Amniotic stem cell (primary cell): ENCODE measurements at places on chromosomes 5 and 9.

GRCh38 chr5:79982136-79982535, 8.9 kb downstream of the MTX3 start:
- no peak for DNase-seq

DNA sequence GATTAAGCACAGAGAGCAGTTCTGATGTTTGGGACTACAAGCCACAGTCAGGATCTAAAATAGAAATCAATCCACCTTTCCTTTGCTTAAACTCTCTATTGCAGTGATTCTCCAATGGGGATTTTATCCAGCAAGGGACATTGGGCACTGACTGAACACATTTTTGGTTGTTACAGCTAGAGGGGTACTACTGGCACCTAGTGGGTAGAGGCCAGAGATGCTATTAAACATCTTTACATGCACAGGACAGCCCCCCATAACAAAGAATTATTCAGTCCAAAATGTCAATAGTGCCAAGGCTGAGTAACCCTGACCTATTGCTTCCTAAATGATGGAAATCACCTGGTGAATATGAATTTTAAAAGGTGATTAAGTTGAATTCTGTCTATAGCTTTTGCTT, 12.0 kb downstream of the ZNF622 start:
- DNase-seq: no peak

GRCh38 chr9:99244344-99245260, 22.5 kb downstream of the SEC61B start:
- no peak for DNase-seq

DNA sequence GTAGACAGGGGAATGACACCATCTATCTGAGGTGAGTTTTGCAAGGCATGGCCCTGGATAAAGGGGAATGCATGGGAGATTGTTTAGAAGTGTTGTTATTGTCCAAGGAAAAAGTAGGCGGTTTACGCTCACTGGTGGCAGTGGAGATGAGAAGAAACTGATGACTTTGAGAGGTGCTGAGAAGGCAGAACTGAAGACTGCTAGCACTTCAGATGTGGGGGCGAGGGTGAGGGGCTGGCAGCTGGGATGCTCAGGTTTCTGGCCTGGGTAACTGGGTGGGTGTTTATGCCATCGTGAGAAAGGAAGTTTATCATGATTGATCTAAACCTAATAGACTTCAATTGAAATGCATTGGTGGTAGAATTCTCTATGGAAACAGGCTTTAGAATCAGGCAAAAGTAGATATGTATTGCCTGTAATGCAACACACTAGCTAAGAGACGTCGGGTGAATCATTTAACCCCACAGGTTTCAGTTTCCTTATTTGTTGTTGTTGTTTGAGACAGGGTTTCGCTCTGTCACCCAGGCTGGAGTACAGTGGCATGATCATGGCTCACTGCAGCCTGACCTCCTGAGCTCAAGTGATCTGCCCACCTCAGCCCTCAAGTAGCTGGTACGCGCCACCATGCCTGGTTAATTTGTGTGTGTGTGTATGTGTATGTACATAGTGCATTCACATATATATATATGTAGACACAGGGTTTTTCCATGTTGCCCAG, 123.5 kb downstream of the SLC24A2 start:
- DNase-seq: no peak

DNA sequence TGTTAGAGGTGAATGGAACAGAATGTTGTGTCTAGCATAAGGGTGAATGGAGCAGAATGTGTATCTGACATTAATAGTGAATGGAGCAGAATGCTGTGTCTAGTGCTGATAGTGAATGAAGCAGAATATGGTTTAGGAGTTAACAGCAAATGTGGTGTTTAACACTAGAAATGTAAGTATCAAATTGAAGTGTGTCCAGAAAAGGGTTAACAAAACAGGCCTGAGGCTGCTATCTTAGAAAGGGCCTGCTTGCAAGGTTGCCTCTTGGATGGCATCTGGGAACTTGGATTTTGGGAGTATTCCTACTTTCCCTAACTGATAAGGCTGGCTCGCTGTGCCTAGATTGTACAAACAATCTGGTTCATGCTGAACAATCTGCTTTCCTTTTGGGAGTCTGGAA, 76.1 kb downstream of the G3BP1 start:
- no peak for DNase-seq

GRCh38 chr5:139675213-139675612, 27.1 kb downstream of the CXXC5 start:
- DNase-seq: no peak

DNA sequence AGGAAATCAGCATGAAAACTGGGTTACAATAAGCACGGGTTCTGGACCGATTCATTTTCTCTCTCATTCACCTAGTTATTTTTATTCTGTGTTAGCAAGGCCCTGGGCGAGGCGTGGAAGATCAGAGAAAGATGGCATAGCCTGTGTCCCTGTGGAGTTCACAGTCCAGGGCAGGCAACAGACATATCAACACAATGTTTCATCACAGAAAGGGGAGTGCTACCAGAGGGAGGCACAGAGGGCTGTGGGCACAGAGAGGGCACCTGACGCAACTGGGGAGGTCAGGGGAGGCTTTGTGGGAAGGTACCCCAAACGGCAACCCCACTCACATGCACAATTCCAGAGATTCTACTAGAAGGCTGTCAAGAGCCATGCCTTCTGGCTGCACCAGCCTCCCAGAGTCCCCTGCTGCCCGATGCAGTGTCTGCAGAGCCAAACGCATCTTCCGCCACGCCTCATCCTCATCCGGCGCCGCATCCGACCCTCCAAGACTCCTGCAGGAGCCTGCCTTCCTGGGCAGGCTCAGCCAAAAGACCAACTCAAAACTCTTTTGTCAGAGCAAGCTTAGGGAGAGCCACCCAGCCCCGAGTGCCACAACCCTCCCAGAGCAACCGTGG, 1.4 kb downstream of the FAM193B start:
- no peak for DNase-seq

GRCh38 chr5:74641735-74642542, 1.4 kb upstream of the ENC1 start:
- DNase-seq: peak; percentile 72

DNA sequence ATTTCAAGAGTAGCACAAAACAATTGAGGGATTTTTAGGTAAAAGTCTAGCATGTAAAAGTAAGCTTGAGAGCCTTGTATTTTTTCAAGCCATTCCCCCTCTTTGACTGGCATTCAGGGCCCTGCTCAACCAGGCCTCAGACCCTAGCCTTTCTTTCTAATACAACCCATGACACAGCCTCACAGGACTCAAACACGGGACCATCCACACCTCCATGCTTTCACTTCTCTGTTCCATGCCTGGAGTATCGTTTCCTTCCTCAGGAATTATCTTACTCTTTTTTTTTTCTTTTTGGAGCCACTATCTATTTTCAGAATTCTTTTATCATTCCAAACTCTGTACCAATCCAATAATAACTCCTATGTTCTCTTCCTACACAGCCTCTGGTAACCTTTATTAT, 560.2 kb upstream of the CLINT1 start:
- no peak for DNase-seq

DNA sequence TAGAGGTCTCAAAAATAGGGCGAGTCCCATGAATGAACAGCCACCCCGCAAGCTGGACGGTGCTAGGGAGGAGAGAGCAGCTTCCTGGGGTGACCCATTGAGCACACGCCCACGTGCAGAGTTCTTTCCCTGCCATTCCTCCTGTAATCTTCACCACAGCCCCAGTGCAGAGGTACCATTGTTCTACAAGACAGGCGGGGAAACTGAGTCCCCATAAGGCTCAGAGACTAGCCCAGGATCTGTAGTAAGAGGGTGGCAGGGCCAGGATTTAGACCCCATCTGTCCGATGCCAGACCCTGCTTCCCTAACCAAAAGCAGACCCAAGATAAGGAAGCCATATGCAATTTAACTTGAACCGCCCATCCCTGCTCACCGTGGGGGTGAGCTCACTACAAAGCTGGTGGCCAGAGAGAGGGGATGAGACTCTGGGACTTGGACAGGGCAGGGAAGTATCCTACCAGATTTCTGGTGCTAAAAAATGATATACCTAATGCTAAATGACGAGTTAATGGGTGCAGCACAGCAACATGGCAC, 36.7 kb upstream of the ORM1 start:
- no peak for DNase-seq

GRCh38 chr5:150108711-150109514, 22.6 kb upstream of the CSF1R start:
- no peak for DNase-seq

DNA sequence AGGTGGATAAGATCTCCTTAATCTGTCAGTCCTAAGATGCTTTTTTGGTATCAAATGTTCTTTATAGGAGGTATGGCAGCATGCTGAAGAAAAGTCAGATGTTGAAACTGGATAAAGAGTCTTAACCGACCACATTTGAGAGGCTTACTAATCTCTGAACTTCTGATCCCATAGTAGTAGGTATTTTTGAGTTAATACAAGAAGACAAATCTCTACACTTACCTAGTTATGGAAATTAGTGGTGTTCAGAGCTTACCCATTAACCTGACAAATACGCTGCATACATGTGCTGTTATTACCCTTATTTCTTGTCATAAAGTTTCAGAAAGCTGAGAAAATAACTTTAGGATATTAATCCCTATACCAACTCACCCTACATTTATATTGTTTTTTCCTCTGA, 83.0 kb downstream of the ISL1 start:
- no peak for DNase-seq

DNA sequence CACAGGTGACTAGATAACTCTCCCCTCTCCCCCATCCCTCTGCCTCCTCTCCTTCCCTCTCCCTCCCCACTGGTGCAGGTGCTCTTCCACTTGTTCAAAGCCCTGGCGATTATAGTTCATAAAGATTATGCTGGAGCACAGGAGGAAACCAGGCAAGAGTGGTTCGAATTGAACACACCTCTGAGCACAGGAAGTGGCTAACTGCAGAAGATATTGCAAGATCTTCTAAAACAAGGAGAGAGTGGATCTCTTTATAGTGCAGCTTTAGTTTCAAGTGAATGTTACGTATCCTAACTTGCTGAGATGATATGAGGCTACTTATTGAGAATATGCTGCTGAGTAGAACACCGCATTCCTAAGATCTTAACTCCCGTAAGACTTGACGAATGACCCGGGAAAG, 178.4 kb downstream of the GOLPH3 start:
- no peak for DNase-seq

DNA sequence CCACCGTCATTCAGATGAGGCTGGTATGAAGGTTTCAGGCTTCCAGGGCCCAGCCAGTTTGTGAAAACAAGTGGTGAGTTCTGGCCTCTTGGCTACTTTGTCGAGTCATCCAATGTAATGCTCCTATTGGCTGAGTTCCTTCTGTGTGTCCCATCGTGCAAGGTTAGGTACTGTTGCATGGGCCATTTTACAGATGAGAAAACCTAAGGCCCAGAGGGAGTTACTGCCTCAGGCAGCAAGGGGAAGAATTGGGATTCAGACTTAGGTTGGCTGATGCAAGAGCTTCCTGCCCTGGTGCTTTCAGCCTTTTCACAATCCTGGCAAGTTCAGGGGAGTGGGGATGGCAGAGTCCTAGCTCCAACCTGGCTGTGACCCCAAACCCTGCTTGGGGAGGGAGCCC, 17.4 kb upstream of the PITX1 start:
- DNase-seq: no peak

DNA sequence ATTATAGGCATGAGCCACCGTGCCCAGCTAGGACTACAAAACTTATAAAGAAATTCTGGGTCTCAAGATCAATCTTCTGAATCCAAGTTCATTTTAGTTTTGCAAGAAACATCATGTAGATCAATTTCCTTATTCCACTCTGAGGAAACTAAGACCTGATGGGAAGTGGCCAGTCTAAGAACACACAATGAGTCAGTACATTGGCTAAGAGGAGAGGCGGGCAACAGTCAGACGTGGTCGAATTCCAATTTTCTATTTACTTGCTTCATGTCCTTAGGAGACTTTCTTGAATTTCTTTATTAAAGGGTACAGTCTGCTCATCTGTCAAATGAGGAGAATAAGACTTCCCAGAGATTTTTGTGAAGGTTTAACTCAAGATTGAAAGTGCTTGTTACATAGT, 432.1 kb upstream of the BRINP1 start:
- no peak for DNase-seq

- no peak for DNase-seq
Measured at GRCh38 chr5:124652514-124652819, 94.0 kb downstream of the ZNF608 start.

GRCh38 chr5:43753069-43753468, 150.1 kb downstream of the NNT start:
- no peak for DNase-seq

GRCh38 chr5:28542987-28543386, 1504.6 kb upstream of the CDH9 start:
- peak; percentile 83 for DNase-seq

DNA sequence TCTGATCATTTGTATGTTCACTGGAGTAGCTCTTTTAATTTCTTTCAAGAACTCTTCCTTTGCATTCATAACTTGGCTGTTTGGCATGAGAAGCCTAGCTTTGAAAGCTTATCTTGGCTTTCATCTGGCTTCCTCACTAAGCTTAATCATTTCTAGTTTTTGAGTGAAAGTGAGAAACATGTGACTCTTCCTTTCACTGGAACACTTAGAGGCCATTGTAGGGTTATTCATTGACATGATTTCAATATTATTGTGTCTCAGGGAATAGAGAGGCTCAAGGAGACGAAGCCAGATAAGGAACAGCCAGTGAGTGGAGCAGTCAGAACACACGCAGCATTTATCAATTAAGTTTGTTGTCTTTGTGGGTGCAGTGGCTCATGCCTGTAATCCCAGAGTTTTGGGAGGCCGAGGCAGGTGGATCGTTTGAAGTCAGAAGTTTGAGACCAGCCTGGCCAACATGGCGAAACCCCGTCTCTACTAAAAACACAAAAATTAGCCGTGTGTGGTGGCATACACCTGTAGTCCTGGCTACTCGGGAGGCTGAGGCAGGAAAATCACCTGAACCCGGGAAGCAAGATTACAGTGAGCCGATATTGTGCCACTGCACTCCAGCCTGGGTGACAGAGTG, 98.3 kb downstream of the UGCG start:
- no peak for DNase-seq

GRCh38 chr9:21569721-21570120, 87.6 kb upstream of the IFNE start:
- DNase-seq: no peak

- DNase-seq: no peak
Measured at GRCh38 chr9:132243156-132244074, 81.6 kb downstream of the NTNG2 start.

DNA sequence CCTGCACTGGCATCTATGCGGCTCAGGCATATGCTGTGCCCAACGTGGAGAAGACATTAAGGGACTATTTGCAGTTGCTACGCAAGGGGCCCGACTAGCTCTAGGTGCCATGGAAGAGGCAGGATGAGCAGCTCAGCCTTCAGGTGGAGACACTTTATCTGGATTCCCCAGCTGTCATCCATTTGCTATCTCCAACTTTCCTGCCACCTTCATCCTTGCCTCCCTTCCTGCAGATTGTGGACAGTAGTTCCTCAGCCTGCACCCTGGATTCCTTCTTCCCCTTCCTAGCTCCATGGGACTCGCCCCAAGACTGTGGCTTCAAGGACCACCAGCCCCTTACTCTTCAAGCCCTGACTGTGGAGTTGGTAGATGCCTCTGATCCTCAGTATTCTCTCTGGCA, 2.0 kb downstream of the SLC35A4 start:
- DNase-seq: no peak

GRCh38 chr9:33380390-33381094, 21.8 kb downstream of the AQP7 start:
- no peak for DNase-seq

- no peak for DNase-seq
Measured at GRCh38 chr9:86246752-86247161, 12.7 kb downstream of the C9orf153 start.
